Vein endothelial cell (primary cell): ENCODE measurements at places on chromosomes 3 and 15. TPM values are rescaled to one million over a fixed set of nuclear protein-coding genes. Genes with fewer than 3 reads are reported as not detected.

The ALG1L2 gene
- not detected in 2 replicates for total RNA-seq

The EPB42 gene
- not detected in 2 replicates for total RNA-seq

The PODXL2 gene
- total RNA-seq = 3.1 and 4.6 TPM in 2 replicates

The MYNN gene
- 17.3 and 19.0 TPM in 2 replicates for total RNA-seq

The UQCRC1 gene
- total RNA-seq = 290 and 321 TPM in 2 replicates

The HCN4 gene
- total RNA-seq = not detected in 2 replicates

The NME9 gene
- 0.65 TPM in 1 of 2 replicates, not detected in the other for total RNA-seq

The ARRDC4 gene
- total RNA-seq = 1.3 and 3.6 TPM in 2 replicates

The IGF2BP2 gene
- 120 and 137 TPM in 2 replicates for total RNA-seq

The PPP2R3A gene
- total RNA-seq = 13.1 and 17.3 TPM in 2 replicates

The TICRR gene
- 3.3 and 6.2 TPM in 2 replicates for total RNA-seq

The CCR3 gene
- total RNA-seq = not detected in 2 replicates

The C2CD4B gene
- 37.4 and 58.1 TPM in 2 replicates for total RNA-seq

The CHRNA3 gene
- total RNA-seq = not detected in 2 replicates

The ABTB1 gene
- 3.3 and 4.7 TPM in 2 replicates for total RNA-seq

The CPLX3 gene
- not detected in 2 replicates for total RNA-seq

The CISH gene
- 0.33 and 0.48 TPM in 2 replicates for total RNA-seq

The C3orf22 gene
- total RNA-seq = not detected in 2 replicates

The TMED3 gene
- total RNA-seq = 121 and 161 TPM in 2 replicates

The SEMA6D gene
- 2.0 and 8.7 TPM in 2 replicates for total RNA-seq

The TM4SF4 gene
- total RNA-seq = not detected in 2 replicates

The CCDC39 gene
- total RNA-seq = 0.10 TPM in 1 of 2 replicates, not detected in the other
